Airway epithelial cell (primary cell): ENCODE measurements at places on chromosomes 1 and 21. TPM values are rescaled to one million over a fixed set of nuclear protein-coding genes. Genes with fewer than 3 reads are reported as not detected.

FMN2 gene
- total RNA-seq = not detected in 2 replicates

C8B gene
- total RNA-seq = not detected in 2 replicates

AHDC1 gene
- total RNA-seq = 24.5 and 37.7 TPM in 2 replicates

NTNG1 gene
- total RNA-seq = 1.3 TPM in 2 replicates

GJB4 gene
- 11.8 and 18.1 TPM in 2 replicates for total RNA-seq
